ENCODE measurements at places on chromosomes 7 and 10.

- no peak for DNase-seq
Measured at GRCh38 chr10:52488606-52489485, 174.8 kb downstream of the DKK1 start.

GRCh38 chr7:82841828-82842227, 320.9 kb downstream of the PCLO start:
- no peak for DNase-seq

DNA sequence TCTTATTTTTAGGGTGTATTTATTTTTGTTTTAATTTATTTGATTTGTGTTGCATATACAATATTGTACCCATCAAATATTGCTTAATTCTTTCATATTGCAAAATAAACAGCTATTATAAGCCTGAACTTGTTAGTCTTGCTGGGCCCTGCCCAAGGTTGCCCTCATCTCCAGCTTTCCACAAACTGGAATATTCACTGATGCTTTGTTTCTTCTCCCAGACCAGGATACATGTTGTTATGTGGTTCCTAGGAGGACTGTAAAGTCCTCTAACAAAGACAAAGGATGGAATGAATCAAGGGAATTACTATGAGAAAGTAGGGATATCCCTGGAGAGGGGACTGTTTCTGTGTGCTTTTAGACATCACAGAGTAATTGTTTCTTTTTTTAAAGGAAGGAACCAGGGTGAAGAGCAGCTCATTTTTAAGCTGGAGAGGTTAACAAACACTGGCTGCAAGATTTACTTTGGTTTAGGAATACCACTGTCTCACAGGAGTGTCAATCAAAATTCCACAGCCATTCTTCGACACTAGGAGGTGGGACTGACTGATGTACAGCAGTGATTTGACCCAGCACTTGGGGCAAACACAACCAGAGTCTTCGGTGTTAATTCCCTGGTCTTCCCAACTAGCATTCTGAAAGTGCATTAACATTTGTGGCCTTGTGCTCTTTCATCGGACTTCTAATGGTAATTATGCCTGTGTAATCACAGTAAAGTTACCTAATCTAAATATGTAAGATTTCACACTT, 14.8 kb upstream of the CD36 start:
- DNase-seq, result no peak

GRCh38 chr7:146096994-146097393, 19.6 kb upstream of the CNTNAP2 start:
- DNase-seq, result peak; percentile 47

DNA sequence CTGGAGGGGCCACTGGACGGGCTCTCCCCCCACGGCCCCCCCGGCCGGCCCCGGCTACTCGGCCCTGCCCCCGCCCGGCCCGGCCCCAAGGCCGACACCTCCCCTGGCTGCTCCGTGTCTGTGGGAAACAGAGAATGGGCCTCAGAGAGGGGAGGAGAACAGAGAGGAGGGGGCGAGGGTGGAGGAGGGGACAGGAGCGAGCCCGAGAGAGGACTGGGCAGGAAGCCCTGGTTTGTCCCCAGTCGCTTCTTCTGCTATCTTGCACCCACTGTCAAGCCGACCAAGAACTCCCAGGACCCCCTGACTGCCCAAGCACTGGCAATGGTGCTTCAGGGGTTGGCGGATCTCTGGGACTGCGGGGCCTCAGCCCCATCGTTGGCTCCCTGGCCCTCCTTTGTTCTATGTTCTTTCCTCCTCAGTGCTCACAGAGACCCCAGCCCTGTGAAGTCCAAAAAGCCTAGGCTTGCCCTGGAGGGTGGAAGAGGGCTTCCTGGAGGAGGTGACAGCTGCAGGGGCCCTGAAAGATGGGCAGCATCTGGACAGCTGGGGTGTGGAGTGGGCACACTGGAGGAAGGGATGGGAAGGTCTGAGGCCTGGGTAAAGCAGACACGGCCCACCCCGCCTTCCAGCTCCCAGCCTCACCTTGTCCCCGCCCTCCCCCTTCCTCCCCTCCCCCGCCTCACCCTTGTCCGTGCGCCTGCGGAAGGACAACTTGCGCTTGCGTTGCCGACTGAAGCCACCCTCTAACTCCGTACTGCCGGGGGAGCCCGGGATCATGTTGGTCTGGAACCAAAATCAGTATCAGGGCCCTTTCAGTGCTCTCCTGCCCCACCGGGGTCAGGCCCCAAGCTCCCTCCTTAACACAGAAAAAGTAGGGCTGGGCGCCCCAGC, 30.1 kb downstream of the KCNH2 start:
- DNase-seq, result peak; percentile 49

GRCh38 chr10:86888585-86889381, 68.6 kb downstream of the MMRN2 start:
- no peak for DNase-seq

DNA sequence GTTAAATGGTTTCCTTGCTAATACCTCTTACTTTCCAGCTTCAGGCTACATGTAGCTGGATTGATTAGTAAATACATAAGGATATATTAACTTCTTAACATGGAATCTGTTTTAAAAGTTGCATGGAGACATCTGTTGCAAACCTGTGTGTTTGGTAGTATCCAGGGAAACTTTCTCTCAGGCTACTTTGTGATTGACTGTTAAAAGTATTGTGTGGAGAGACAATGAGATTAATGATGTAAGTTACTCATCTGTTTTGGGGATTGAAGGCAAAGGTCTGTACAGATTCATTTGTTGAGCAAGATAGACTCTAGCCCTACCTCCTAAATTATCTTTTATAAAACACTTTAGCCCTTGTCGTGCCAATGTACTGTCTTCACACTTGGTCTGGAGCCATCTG, 6.6 kb downstream of the CREB5 start:
- no peak for DNase-seq

DNA sequence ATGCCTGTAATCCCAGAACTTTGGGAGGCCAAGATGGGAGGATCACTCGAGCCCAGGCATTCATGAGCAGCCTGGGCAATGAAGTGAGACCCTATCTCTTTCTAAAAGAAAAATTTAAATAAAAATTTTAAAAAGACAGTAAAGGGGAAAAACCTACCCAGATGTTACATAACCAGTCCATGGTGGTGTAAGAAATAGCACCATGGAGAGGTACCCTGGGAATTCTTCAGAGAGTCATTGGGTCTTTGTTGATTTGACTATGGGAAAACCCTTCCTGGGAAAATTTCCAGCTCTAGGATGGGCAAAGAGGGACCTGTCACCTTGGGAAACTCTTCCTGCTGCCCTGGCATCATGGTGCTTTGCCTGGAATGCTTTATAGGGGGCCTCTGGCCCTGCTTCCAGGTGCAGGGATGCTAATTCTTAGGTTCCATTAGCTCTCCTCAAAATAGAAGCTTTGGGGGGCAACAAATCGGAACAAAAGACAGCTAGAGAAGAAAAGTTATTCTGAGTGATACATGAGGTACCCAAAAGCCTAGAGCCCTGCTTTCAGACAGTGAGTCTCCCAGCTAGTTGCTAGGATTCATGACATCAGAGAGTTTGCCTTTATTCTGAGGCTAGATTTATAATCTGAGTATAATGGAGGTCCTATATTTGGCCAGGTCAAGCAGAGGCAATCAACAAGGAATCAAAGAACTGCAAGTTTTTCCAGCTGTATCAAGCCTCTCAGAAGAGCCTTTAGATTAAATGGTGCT, 10.1 kb downstream of the CCDC136 start:
- DNase-seq, result no peak

DNA sequence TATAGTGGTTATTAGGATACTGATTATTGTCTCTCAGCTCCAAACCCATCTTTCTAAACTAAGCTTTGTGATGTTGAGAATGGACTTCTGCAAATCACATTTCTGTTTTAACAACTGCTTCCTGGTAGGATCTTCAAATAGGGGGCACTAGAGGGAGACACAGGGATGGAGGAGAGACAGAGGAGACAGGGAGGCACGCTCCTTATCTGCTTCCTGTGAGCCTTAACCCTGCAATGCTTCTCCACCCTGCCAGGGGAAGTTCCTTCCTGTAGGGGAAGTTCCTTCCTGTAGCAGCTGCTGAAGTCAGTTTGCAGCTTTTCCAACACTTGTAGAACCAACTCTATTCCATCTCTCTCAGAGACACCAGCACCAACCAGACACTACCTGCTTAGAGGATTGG, 847.2 kb downstream of the CCSER2 start:
- DNase-seq, result no peak

- DNase-seq, result no peak
Measured at GRCh38 chr7:146660839-146661238, 544.2 kb downstream of the CNTNAP2 start.

DNA sequence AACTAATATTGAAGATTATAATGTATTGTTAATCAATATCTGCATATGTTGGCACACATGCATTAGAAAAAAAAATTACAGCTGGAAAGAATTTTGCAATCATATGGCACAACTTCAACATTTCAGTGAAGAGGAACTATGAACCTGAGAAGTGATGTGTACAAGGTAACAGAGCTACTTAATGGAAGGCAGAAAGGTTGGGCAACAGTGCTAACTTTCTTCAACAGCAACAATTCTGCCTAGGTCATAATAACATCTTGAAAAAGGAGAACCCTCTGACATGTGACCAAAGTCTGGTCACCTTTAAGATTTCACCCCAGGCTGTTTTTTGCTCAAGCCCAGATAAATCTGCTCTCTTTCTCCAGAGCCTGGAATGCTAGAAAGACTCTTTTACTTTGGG, 47.9 kb upstream of the SKAP2 start:
- no peak for DNase-seq

DNA sequence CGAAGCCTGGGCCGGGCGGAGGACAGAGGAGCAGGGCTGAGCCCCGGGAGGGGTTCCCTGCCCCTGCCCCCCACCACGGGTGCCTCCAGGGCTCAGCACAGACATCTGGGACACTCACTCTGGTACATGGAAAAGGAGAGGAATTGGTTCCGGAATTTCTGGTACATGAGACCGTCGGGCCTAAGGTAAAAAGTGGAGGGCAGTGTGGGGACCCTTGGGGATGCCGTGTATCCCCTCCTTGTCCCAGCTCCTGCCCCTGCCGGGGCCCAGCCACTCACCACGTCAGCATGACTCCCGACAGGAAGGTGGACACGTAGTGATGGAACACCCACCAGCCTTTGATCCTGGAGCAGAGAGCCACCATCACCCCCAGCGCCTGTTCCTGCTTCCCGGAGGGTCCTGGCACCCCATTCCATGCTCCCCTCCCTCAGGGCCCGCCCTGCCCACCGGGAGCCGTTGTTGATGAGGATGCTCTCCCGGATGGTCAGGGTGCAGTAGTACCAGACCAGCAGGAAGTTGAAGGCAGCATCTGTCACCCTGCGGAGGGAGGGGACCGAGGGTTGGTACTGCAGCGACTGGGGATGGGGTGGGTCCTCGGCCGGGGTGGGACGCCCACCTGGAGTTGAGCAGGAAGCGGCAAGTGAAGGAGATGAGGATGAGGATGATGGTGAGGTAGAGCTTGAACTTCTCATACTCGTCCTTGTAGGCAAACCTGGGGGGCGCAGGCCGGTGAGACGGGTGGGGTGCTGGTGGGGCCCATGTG, 6.4 kb downstream of the TMEM120A start:
- DNase-seq, result no peak

DNA sequence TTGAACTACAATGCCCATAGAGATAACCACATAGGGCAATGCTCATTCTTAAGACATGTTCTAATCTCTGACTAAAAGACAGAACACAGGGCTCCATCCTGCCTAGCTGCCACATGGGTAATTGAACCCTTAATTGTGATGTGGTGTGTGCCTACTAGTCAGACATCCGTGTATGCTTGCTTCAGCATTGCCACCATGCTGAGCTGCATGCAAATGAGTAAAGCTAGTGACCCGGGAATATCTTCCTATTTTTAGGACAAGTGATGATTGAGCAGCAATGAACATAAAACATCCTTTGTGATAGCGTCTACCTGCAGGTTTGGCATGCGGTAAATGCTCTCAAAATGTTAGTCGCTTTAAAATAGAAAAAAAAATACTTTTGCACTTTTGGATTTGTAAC, 115.8 kb downstream of the MAGI2 start:
- no peak for DNase-seq

- no peak for DNase-seq
Measured at GRCh38 chr10:33129141-33129995, 171.3 kb upstream of the ITGB1 start.

DNA sequence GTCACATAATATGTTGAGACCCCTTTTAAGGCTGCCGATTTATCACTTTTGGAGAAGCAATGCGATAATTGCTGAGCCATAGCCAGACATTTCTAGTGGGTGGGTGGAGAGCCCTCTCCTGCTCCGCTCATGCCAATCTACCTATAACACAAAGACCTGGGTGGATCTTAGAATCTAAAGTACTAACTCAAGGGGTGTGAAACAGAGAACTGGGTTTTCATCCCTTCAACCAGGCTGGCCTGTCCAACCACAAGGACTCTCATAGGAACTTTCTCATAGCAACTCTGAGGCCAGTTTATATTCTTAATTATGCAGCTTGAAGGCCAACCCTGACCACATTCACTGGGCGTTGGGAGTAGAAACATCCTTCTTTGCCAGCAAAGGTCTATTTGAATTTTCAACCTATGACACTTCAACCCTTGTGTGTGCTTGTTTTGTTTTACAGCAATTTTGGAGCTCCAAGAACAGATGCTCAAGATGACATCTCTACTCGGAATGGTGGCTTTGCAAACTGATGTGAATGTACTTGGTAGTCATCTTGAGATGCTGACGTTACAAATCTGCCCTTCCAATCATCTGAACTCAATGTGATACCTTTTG, 1198.2 kb upstream of the AUTS2 start:
- no peak for DNase-seq

- no peak for DNase-seq
Measured at GRCh38 chr7:14207138-14207537, 217.7 kb upstream of the ETV1 start.

GRCh38 chr10:60818134-60818770, 40.0 kb downstream of the CDK1 start:
- DNase-seq, result no peak

DNA sequence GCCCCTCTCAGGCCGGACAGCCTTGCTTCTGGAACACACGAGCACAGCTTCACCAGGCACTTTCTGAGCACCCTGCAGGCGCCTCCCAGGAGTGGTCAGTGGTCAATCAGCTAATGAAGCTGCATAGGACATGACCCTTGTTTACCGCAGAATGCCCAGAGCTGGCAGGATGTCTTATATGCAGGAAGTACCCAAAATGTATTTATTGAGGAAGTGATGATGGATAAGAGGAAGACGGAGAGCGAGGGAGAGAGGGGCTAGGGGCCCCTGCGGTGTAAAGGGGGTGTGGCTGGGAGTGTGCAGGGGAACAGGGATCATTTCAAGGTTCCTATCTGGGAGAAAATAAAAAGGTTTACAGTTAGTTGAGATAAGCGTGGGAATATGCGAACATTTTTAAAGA, 3.3 kb downstream of the CYP2E1 start:
- no peak for DNase-seq

- no peak for DNase-seq
Measured at GRCh38 chr7:147681530-147681929, 909.0 kb upstream of the C7orf33 start.

DNA sequence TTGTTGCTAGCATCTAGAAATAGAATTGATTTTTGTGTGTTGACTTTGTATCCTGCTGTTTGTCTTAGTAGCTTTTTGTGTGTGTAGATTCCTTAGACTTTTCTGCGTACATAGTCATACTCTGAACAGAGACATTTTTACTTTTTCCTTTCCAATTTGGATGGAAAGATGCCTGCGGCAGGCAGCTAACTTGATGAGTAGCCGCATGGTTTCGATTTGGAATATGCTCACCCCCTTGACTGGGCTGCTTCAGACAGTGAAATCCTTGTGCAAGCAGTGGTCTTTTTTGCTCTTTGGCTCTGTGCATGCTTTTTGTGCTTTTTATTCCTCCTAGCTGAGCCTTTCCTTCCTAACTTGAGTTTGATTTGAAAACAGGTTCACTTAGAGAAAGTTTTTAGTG, 71.8 kb downstream of the HHEX start:
- DNase-seq, result peak; percentile 1

Measured in ecto neural progenitor cell (in vitro differentiated cells).